Stimulated activated CD8-positive, alpha-beta memory T cell treated with anti-CD3 and anti-CD28 coated beads, Interleukin-7, amount 100 ng/mL, for 1 hour (primary cell): ENCODE measurements at places on chromosomes 12 and 14.

DNA sequence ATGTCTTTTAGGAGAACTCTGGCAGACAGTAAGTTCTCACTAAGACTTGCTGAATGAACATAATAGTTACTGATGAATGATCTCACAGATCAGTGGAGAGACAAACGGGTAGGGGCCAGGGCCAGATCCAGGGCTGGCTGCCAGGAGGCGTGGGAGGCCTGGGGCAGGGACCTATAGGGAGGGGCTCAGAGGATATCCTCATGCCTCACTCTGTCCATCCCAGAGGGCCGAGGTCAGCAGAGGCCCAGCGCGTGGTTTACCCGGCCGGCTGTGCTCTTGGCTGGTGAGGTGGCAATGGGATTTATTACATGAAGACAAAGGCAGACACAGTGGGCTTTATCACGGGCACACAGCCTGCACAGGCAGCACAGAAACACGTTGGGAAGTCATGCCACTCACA, 85.4 kb downstream of the CHGA start:
- DNase-seq = no peak

DNA sequence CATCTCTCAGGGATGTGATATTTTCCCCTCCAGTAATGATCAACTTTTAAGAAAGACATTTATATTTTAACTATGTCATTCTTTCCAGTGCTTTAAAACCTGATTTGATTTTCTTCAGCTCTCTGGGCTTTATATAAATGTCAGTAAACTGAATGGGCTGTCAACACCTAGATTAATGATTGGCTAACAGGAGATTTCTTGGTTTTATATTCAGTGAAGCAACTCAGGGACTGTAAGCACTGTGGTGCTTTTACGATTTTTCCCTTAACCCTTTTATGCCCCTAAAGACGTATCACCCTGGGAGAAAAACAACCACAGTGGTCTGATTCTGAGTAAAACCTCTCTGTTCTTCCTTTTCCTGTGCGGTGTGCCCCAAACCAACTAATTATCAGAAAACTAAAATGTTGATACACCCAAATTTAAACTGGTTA, 38.0 kb downstream of the PTGER2 start:
- no peak for DNase-seq

DNA sequence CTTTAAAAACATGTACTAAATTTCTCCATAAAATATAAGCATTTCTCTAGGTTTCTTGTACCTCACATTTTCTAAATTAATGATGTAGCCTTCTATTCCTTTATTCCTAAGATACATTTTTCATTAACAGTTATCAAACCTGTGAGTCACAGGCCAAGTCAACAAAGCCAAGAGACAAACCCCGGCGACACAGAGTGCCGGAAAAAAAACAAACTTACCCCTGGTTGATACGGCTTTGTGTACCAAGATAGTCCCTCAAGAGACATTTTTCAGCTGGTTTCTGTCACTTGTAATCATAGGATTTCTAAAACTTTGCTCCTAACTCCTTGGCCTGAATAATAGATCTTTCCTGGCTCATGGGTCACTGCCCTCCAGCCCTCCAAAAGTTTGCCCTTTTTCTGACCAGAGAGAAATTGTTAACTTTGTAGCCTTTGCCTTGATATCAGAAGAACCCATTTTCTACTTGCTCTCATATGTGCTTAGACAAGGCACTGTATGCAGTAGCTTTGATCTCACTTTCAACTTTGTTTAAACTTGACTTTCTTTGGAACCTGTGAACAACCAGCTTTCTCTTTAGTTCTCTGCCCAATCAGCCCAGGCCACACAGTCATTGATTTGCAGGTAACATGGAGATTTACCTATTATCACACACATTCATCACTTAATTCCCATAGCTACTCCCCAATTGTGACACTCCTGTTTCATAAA, 172.2 kb downstream of the PRKD1 start:
- no peak for DNase-seq

- DNase-seq = no peak
Observed at GRCh38 chr14:85453401-85454225, 76.3 kb upstream of the FLRT2 start.
